ENCODE measurements at places on chromosomes 2 and 18.

DNA sequence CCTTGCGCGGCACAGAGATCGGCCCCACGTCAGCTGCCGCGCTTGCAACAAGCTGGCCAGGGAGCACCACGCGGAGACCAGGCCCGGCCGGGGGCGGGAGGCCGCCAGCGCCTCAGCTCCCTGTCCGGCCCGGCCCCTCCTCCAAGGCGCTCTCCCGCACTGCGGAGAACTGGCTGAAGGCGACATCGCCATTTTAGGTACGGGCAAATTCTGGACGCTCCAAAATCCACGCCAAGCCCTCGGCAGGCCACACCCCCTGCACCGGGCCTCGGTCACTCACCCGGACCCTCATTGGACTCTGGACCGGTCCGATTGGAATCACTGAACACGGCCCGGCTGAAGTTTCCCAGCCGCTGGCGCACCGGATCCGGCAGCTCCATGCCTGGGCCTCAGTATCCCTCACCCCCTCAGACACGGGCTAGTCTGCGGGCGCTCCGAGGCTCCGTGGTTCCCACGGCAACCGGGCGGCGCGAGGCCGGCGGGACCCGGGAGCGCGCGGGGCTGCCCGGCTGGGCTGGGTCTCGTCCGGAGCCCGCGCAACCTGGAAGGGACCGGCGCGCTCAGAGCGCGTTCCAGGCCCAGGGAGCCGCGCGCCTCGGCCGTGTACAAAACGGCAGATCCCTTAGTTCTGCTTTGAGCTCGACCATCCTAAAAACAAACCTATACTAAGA, at the start of gene TMEM17:
TSS of gene TMEM17 (minus strand) at position 446 of the 671 bp plus-strand sequence. CDS start at position 380, 66 bp downstream.
- DNase-seq = peak; percentile 79

DNA sequence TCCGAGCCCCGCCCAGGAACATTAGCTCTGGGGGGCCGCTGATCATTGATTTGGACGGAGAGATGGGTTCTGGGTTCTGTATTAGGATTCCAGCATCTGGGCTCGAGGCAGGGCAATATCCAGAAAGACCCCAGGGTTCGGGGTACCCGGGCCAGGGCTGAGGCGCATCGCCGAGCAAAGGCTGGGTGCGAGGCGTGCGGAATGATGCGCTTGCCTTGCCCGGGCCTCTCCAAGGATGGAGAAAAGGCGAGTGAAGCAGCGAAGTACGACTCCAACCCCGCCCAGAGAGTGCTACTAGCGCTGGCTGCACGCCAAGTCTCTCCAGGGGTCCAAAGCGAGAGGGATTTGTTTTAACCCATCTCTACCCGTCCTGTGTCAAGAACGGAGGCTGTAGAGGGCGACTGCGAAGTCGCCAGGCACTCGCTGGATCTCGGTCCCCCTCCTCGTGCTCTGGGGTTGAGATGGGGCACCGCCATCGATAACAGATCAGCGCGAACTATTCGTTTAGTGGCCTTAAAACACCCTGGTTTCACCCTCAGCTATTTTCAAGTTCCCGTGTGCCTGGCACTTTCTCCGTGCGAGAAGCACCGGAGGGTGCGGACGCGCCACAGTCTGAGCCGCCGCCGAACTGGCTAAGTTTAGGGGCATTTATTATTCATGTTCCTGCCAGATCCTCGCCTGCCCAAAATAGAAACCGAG, 1.9 kb downstream of the ADCYAP1 start:
- DNase-seq = no peak

DNA sequence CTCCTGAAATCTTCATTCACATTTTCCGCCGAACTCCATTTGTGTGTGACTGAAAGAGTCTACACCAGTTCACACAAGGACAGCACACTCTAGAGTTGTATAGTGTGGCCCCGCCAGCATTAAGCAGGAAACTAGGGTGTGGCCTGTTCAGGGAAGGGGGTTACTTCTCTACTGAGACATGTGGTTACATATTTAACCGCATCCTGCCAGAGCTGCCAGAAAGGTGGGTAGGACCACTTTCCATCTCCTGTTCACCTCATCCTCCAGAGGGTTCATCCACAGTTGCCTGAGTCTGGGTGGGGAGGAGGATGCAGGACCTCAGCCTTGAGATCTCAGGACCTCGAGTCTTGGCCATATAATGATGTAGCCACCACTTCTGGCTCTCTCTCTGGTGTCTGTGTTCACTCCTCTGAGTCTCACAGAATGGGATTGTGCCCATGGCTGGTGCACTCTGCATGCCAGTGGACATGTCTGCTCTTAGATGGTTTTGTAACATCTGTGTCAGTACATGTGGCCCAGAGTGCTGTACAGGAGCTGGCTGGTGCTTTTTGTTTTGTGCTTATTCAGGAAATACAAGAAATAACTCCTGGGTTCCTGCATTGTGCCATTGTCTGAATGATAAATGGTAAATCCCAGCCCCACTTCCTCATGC, 7.7 kb upstream of the SP140L start:
- no peak for DNase-seq

DNA sequence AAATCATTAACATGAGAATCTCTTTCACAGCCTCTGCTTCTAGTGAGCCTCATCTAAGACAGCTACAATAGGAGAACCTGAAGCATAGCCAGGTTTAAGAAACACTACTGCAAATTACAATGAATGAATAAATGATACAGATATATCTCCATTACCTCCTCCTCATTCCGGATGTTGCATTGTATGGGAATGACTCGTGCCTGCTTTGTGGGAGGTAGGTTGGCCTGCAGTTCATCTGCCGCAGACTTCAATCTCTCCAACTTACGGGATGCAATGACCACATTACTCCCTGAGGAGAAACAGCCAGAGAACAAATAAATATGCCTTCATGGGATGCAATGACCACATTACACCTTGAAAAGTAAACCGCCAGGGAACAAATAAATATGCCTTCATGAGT, 15.4 kb downstream of the PECR start:
- no peak for DNase-seq

DNA sequence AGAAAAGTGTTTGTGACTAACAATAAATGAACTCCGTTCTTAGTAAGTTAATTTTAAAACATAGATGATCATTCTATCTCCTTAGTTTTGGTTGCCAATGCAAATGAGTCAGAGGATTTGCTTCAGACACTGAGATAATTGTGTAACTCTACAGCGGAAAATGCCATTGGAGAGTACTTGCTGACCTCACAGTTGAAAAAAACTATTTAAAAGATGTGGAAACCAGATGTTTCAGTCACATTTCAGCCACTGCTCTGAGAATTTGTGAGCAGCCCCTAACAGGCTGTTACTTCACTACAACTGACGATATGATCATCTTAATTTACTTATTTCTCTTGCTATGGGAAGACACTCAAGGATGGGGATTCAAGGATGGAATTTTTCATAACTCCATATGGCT, at the start of gene TNFAIP6:
TSS of gene TNFAIP6 (plus strand) at position 234 of the 400 bp plus-strand sequence. CDS start at position 309, 75 bp downstream.
- DNase-seq = no peak

- DNase-seq = peak; percentile 14
Measured at GRCh38 chr2:159807183-159808031, 9.4 kb upstream of the CD302 start.

GRCh38 chr2:24328010-24328409, 32.3 kb downstream of the ITSN2 start:
- no peak for DNase-seq

DNA sequence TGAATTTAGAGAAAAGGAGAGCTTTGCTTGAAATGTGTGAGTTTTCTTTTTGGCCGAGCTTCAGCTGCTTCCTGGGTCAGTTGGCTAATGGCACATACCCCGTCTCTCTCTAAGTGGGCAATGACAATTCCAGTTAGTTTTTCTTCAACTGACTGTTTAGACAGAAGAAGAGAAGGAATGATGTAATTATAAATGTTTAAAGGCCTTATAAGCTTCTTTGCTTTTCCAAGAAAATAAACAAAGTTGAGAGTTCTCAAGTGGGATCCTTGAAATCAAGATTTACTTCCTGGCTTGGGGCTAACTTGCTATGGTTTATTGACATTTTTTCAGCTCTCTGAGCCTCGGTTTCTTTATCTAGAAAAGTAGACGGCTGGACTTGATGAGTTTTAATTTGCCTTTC, 794.9 kb upstream of the ACVR2A start:
- no peak for DNase-seq

- no peak for DNase-seq
Measured at GRCh38 chr2:156845806-156846558, 409.8 kb downstream of the GPD2 start.

- peak; percentile 29 for DNase-seq
Measured at GRCh38 chr18:79528846-79529245, 133.1 kb downstream of the NFATC1 start.

- no peak for DNase-seq
Measured at GRCh38 chr18:78679031-78679430, 300.6 kb upstream of the SALL3 start.

DNA sequence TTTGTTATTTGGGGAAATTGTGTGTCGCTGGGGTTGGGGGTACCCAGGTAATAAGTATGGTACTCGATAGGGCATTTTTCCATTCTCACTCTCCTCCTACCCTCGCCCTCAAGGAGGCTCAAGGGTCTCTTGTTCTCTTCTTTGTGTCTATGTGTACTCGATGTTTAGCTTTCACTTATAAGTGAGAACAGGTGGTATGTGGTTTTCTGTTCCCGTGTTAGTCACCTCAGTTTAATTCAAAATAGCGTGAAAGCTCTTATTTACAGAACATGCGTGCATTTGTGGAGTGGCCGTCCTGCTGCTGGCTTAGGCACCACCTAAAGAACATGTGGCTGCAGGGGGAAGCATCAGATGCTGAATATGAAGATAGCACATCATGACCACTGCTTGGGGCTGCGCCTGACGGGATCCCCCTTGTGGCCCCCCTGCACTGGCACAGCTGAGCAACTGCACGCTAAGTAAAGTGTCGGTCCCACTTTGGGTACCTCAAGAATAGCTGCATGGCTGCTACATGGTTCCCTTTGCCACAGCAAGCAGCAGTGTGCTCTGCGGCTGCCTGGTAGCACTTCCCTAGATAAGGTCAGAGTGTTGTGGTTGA, 569.0 kb downstream of the DCDC2C start:
- DNase-seq = no peak

DNA sequence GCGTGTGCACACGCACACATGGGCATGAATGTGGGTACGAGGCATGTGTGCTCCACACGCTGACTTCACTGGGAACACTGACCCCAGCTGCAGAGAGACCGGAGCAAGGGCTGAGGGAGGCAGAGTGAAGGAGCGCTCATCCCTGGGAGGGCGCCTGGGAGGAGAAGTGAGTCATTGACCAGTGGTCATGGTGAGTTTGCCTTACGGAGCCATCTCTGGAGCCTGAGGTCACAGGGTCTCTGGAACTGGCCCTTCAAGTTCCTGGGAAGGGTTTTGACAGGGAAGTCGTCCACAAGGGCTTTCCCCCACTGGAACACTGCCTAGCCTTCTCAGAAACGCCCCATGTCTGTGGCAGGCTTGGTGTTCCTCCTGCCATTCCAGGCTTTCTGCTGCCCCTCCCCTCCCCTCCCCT, 14.3 kb upstream of the TMEM185B start:
- DNase-seq = no peak

- no peak for DNase-seq
Measured at GRCh38 chr2:67880291-67880761, 182.5 kb downstream of the C1D start.

DNA sequence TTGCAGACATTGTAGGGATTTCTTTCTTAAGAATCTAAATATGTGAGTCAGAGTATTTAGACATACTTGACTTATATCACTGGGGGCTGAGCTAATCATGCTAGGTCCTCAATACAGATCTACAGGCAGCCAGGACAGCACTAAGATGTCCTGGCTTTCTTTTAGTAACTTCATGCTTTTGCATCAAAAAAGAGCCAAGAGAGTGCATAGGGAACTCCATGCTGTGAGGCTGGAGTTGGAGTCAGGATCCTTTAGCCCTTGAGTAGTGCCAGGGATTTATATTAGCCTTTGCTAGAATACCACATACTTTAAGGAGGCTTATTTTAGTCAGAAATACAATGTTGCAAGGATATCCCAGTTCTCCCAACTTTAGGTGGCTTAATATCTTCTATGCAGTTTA, 289.7 kb downstream of the CCDC85A start:
- DNase-seq = no peak

- no peak for DNase-seq
Measured at GRCh38 chr2:20539776-20540586, 93.1 kb downstream of the RHOB start.

- DNase-seq = no peak
Measured at GRCh38 chr2:231663458-231664212, 44.7 kb upstream of the PTMA start.

DNA sequence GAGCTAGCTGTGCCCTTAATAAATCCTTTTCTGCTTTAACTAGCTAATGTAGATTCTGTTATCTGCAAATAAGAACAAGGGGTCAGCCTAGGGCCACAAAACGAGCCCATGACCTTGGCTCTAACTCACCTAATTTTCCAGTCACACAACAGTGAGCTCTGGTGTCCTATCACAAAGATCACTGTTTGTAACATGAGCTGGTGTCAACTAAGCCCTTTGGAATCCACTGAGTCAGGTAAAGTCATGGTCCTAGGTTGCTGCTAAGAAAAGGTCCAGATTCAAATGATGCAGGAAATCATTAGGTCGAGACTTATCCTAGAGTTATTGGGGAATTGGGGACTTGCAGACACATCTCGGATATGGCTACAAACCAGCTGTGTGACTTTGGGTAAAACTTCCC, 49.9 kb downstream of the ST8SIA5 start:
- no peak for DNase-seq

- no peak for DNase-seq
Measured at GRCh38 chr18:13604786-13605185, 121.6 kb downstream of the FAM210A start.

GRCh38 chr18:69518989-69519388, 118.3 kb downstream of the DOK6 start:
- no peak for DNase-seq

- no peak for DNase-seq
Measured at GRCh38 chr18:6954501-6954900, 163.1 kb downstream of the LAMA1 start.

- no peak for DNase-seq
Measured at GRCh38 chr2:232492963-232493700, 5.5 kb upstream of the ECEL1 start.

- DNase-seq = no peak
Measured at GRCh38 chr2:181262782-181263181, 194.4 kb upstream of the ITGA4 start.

DNA sequence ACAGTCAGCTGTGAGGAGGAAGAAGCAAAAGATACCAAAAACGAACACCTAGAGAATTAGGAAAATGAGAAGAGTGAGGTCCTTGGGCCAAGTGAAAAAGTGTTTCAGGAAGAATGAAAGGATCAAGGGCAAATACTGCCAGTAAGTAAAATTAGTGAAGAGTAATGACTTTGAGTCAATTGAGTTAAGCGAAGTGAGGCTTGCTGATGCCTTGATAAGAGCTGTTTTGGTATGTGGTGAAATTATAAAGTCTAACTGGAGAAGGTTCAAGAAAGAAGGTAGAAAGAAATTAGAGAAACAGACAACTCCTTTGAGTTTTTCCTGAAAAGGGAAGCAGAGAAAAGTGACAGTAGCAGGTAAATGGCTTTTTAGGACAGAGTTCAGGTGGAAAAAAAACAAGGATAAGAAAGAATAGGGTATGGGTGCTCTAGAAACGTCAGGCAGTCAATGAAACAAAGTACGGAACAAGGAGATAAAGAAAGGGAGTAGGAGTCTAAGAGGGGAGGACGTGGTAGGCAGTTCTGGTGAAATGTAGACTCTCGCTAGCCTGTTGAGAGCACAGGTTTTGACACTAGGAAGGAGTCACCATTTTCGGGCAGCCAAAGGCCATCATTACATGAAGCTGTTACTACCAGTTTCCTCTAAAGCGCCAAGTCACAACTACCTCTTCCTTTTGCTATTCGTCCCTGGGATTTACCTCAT, 42.9 kb downstream of the SMC6 start:
- no peak for DNase-seq

Measured in DMS 273 treated with DMSO at 0.1 percent for 48 hours (cell line).